ENCODE measurements at places on chromosomes 3 and 15.

- DNase-seq: no peak
Measured at GRCh38 chr3:78178209-78178608, 1138.3 kb downstream of the ROBO2 start.

DNA sequence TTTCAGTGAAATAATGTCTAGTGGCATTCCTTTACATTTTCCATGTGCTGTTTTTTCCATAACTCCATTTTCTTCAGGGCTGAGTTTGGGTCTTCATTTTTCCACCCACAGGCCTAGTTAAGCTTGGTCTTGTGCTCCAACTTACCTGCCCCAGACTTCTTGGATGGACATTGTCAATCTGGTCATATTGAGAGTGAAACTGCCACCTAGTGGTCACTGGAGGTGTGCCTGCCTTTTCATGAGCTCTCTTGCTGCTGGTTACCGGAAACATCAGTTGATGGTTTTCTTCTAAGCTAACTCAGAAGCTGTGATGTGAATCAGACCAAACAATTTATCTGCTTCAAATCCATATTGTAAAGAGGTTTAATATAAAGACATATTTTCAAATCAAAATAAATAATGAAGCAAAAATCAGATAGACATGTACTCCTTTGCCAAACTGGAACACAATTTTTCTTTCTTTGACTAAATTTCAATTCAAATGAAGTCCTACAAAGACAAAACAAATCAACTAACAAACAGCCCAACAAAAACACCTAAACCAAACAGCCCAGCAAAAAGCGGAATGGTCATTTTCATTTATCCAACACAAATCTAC is 135.1 kb upstream of the RASGRP1 start:
- DNase-seq: peak; percentile 62

GRCh38 chr3:123099331-123100192 is 32.7 kb downstream of the PDIA5 start:
- no peak for DNase-seq

GRCh38 chr3:135055449-135055848 is 260.4 kb downstream of the EPHB1 start:
- no peak for DNase-seq

DNA sequence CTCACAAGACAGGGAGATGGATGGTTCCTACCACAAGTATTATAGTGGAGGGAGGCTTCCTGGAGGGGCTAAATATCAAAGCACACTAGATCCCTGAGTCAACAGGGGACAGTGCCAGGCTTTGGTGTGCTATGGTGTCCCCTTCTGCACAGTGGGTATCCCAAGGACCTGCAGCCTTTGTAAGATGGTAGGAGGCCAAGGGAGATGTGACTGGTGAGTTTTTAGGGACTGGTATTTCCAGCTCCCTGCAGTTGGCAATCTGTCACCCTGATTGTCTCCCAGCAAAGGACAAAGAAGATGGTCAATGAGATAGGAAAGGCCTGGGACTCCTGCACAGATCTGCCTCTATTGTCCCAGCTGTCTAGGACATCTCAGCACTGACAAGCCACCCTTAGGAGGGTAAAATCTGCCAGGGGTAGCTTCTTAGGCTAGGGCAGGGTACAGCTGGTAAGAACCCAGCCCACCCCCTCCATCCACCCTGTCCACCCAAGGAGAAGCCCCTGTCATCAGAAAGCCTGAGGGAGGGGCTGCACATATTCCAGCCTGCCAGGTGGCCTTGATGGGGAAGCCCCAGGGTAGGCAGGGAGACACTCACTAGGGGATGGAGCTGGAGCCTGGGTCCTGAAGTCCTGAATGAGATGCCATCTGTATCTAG is 631 bp downstream of the CYP1A1 start:
- no peak for DNase-seq

- DNase-seq: no peak
Measured at GRCh38 chr3:151558661-151559060, 97.8 kb upstream of the IGSF10 start.

DNA sequence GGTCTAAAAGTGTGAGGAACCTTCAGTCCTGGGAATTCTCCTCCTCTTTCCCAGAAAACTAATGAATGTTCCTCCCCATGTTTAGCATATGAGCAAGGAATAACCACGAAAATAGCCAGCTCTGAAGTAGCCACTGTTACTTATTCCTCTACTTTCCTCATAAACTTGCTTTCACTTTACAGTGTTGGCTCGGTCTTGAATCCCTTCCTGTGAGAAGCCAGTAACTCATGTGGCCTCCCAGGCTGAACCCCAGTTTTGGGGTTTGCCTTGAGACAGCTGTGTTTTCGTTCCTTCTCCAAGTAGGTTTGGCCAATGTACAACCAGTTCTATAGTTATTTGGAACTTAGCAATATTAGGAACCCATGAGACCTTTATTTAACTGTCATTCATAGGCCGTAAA is 195.0 kb downstream of the CNTN6 start:
- no peak for DNase-seq

GRCh38 chr15:62770752-62771151 is 271.8 kb upstream of the TPM1 start:
- no peak for DNase-seq

DNA sequence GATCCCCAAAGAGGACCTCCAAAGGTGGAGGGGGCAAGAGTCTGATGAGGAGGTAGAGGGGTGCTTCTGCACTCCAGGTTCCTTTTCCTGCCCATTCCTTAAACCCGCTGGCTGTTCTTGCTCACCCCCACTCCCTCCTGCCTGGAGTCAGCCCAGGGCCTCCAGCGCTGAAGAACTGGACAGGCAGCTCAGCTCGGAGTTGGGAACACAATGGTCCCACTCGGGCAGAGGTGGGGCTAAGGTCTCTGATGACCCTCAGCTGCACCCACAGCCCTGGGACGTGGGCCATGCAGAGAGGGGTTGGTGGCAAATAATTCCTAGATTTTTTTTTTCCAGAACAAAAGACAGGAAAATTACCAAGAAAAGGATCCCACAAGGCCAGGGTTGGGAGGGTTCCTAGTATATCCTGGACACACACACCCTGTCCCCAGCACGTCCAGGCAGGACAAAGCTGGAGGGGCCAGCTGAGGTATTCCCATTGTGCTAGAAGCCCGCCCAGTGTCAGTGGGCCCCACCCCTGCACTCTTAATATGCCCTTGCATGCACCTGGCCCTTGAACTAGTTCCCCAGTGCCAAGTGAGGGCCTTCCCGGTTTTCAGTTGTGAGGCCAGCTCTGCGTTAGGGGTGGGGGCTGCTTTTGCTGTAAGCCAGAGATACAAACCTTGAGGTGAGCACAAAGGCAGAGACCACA is 22.1 kb upstream of the IP6K2 start:
- DNase-seq: no peak

GRCh38 chr3:48652923-48653715 is 9.6 kb downstream of the CELSR3 start:
- DNase-seq: no peak

DNA sequence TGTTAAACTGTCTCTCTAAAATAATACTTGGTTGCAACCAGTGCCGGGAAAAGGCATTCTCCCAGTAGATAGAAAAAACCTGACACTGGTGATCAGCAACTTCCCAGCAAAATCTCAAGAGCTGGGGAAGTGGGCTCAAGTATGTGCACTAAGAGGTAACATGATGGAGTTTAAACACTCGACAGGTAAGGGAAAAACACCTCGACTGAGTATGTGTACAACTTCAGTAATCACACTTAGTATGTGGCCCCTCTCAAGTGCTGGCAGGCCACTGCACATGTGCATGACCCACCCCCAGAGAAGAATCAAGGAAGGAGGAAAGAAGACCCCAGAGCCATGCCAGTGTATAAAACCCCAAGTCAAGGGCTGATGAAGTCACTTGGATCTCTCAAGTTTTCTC is 27.4 kb downstream of the SPESP1 start:
- DNase-seq: no peak

GRCh38 chr3:127165694-127166485 is 27.0 kb upstream of the PRR23E start:
- DNase-seq: no peak

DNA sequence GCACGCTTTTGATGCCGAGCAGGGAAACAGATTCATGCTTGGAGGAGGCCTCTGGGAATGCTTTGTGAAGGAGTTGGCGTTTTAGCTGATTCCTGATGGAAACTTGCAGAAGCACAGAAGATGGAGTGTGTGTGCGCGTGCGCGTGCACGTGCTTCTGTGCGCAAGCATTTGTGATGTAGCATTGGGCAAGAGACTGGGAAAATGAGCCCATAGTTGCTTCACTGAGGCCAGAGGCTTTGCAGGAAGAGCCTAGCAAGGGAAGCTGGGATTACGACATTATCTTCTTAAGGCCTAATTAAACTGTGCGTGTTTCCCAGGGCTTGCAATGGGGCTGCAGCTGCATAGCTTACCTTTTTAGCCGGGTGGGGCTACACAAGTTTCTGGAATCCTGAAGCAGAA is 18.1 kb upstream of the AGBL1 start:
- DNase-seq: no peak

DNA sequence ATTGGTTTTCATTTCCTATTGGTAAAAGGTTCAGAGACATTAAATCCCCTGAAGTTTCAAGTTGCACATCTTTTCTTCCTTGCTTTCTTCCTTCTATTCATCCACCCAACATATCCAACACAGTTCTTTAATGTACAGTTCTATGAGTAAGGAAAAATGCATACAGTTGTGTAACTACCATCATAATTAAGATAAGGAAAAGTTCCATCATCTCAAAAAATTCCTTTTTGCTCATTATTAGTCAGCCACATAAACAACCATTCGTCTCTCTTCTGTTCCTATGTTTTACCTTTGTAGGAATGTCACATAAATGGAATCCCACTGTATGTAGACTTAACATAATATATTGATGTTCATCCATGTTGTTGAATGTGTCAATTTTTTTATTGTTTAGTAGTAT is 211.1 kb upstream of the ADAMTS9 start:
- DNase-seq: no peak

- no peak for DNase-seq
Measured at GRCh38 chr15:77836121-77836692, 203.5 kb upstream of the LINGO1 start.

- no peak for DNase-seq
Measured at GRCh38 chr3:165751637-165752036, 85.6 kb downstream of the BCHE start.

- no peak for DNase-seq
Measured at GRCh38 chr3:17801131-17801530, 58.7 kb upstream of the TBC1D5 start.

DNA sequence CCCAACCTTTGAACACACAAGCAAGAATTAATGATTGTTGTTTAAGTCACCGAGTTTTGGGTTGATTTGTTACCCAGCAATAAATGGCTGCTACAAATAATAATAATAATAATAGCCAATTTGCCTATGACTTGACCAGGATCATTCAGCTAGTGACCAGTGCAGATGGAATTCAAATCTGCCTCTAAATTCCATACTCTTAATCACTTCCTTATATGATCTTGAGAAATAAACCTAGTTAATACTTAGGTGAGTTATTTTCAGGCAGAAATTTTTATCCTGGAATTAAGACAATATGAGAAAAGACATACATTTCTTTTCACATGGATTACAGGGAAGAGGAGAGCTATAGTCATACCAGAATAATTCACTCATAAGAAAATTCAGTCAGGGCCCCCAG is 116.0 kb upstream of the GALNT15 start:
- DNase-seq: no peak

- DNase-seq: no peak
Measured at GRCh38 chr3:74041068-74041675, 416.4 kb upstream of the PDZRN3 start.
